ENCODE measurements at places on chromosomes 11 and 22. TPM values are rescaled to one million over a fixed set of nuclear protein-coding genes. Genes with fewer than 3 reads are reported as not detected.

- no peak overlapping the region for H3K27ac ChIP-seq
- H3K36me3 ChIP-seq: no peaks in the 10 kb centered on the region
- DNase-seq: peak; percentile 85
- no peaks in the 10 kb centered on the region for H3K4me1 ChIP-seq
- no peak overlapping the region for H3K4me3 ChIP-seq
- H3K27me3 ChIP-seq: peaks cover 5% of the 10 kb centered on the region
Measured at GRCh38 chr11:70176940-70177689, 26.0 kb upstream of the FADD start.

GRCh38 chr11:94305146-94305545, 766 bp downstream of the IZUMO1R start:
- DNase-seq: no peak
- H3K27ac ChIP-seq: no peak overlapping the region
- no peaks in the 10 kb centered on the region for H3K36me3 ChIP-seq
- H3K4me1 ChIP-seq: no peaks in the 10 kb centered on the region

- peaks cover 2% of the 10 kb centered on the region for H3K36me3 ChIP-seq
- H3K4me3 ChIP-seq: no peak overlapping the region
- DNase-seq: no peak
- no peaks in the 10 kb centered on the region for H3K27me3 ChIP-seq
- H3K27ac ChIP-seq: no peak overlapping the region
- H3K4me1 ChIP-seq: 0 out of 2 replicates have a peak, but pooled peaks cover 5% of the 10 kb centered on the region
Measured at GRCh38 chr11:126305699-126306098, 1.8 kb downstream of the DCPS start.

The CD151 gene
- 179 TPM for total RNA-seq

DNA sequence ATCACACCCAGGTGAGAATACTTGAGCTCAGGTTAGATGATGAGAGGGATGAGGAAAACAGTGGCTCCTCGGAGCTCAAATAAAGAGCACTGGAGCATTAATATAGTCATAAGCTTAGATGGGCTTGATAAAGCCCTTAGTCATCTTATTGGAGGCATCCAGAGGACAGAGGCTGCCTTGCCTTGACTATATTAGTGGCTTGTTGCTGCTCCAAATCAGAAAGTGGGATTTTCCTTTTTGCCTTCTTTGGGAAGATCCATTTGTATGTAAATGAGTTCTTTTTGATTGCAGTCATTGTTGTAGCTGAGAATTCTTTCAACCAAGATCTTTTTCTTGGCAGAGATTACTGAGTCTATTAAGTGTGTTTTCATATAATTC, 18.9 kb downstream of the ADM start:
- no peak overlapping the region for H3K27ac ChIP-seq
- DNase-seq: no peak
- H3K36me3 ChIP-seq: no peaks in the 10 kb centered on the region
- H3K27me3 ChIP-seq: no peaks in the 10 kb centered on the region
- H3K4me3 ChIP-seq: no peak overlapping the region

DNA sequence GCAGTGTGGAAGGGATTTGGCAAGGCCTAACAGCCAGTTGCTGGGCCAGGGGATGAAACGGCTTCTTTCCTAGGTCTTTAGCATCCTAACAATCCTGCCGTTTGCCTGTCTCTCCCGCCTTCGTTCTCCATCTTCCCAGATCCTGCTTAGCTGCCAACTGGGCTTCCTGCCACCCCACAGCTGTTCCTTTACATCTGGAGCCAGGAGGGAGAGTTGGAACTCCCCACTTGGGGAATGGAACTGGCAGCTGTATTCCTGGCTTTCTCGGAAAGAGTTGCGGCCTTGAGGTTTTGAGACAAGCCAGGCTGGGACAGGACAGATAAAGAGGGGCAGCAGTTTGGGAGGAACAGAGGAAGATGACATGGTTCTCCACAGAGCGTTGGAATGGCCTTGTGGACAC, 59.6 kb downstream of the ST3GAL4 start:
- no peaks in the 10 kb centered on the region for H3K27me3 ChIP-seq
- no peak for DNase-seq
- H3K27ac ChIP-seq: no peak overlapping the region
- H3K36me3 ChIP-seq: peaks cover 2% of the 10 kb centered on the region

The SYT8 gene
- 0.06 TPM for total RNA-seq

GRCh38 chr11:3232956-3233355, 739 bp upstream of the MRGPRE start:
- no peak overlapping the region for H3K4me3 ChIP-seq
- H3K27ac ChIP-seq: no peak overlapping the region
- peaks cover 51% of the 10 kb centered on the region for H3K27me3 ChIP-seq

DNA sequence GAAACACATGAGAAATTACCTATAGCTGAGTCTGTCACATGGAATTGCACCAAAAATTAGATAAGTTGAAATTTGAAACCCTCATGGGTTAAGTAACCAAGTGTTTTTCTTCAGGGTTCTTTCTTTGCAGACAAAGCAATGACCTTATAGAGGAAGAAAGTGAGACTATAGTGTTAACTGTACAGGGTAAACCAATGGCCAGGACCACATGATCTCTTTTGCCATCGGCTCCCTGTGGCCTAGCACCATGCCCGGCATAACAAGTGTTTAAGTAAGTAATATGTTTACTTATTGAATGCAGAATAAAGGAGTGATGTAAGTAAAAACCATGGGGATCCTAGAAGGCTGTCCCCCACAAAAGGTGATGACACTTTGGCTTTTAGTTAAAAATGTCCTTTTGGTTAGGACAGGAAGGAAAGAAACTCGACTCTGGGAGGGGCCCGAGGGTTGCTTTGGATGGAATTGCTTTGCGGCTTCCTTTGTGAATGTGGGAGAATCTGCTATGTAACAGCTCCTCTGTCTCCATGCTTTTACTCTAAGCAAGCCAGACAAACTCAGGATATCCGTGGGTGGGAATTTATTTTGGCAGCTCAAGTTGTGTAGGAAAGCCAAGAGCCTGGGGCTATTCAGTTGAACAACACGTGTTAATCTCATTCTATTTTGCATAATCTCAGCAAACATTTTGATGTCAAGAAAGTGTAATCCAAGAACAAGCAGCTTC, 454.7 kb downstream of the INSC start:
- no peaks in the 10 kb centered on the region for H3K27me3 ChIP-seq
- H3K4me3 ChIP-seq: no peak overlapping the region
- peak; percentile 20 for DNase-seq
- no peaks in the 10 kb centered on the region for H3K36me3 ChIP-seq
- no peak overlapping the region for H3K27ac ChIP-seq

DNA sequence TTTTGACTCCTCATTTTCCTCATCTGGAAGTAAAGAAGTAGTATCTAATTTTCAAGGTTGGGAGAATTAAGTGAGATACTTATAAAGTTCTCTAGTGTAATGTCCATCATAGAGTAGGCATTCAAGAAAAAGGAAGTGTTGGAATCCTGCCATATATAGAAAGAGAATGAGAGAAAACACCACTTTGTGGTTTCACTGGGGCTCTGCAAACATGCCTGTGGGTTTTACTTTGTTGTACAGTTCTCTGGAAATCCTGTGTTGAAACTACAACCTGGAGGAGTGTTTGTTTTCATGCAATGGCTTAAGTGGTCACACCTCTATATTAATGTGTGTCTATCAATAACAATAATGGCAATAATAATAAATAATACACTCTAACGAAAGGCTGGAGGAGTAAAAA, 741.7 kb downstream of the NELL1 start:
- H3K36me3 ChIP-seq: no peaks in the 10 kb centered on the region
- H3K27ac ChIP-seq: no peak overlapping the region
- H3K4me3 ChIP-seq: no peak overlapping the region
- no peaks in the 10 kb centered on the region for H3K27me3 ChIP-seq
- H3K4me1 ChIP-seq: no peaks in the 10 kb centered on the region
- no peak for DNase-seq

- no peak for DNase-seq
- no peak overlapping the region for H3K27ac ChIP-seq
- H3K27me3 ChIP-seq: peaks cover 9% of the 10 kb centered on the region
- no peak overlapping the region for H3K4me3 ChIP-seq
- H3K36me3 ChIP-seq: no peaks in the 10 kb centered on the region
Measured at GRCh38 chr11:134333946-134334345, 2.2 kb downstream of the GLB1L2 start.

The KIAA1671 gene
- total RNA-seq: 0.03 TPM

- peaks cover 3% of the 10 kb centered on the region for H3K36me3 ChIP-seq
- no peak for DNase-seq
- no peaks in the 10 kb centered on the region for H3K27me3 ChIP-seq
- no peak overlapping the region for H3K27ac ChIP-seq
Measured at GRCh38 chr22:44005524-44005923, 18.6 kb upstream of the PARVB start.

GRCh38 chr11:100855466-100856067, 168.5 kb downstream of the ARHGAP42 start:
- no peaks in the 10 kb centered on the region for H3K27me3 ChIP-seq
- H3K4me1 ChIP-seq: peaks cover 3% of the 10 kb centered on the region
- H3K27ac ChIP-seq: no peak overlapping the region
- H3K36me3 ChIP-seq: no peaks in the 10 kb centered on the region

The RIMBP3B gene
- total RNA-seq: 0.89 TPM

GRCh38 chr11:70307176-70307575, 36.7 kb downstream of the PPFIA1 start:
- H3K36me3 ChIP-seq: peaks cover 44% of the 10 kb centered on the region
- no peaks in the 10 kb centered on the region for H3K27me3 ChIP-seq
- no peak for DNase-seq
- H3K4me1 ChIP-seq: peaks cover 23% of the 10 kb centered on the region
- H3K4me3 ChIP-seq: no peak overlapping the region
- H3K27ac ChIP-seq: no peak overlapping the region

DNA sequence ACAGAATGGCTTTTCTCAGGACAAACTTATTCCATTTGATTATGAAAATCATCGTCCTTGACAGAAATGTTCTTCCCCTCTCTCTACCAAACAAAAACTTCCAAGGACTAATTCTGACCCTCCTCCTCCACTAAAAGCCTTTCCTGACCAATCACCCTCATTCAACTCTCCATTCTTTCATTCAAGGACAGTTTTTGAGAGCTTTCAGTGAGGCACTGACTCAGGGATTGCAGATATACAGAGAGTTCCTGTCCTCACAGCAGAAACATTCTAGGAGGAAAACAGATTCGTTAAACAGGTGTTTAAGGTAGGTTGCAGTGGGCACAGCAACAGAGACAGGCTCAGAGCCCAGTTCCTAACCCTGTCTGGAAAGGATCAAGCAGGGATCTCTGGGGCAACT, 41.5 kb downstream of the OR4D9 start:
- no peak for DNase-seq
- peaks cover 11% of the 10 kb centered on the region for H3K4me1 ChIP-seq
- H3K36me3 ChIP-seq: no peaks in the 10 kb centered on the region

The OR5P2 gene
- total RNA-seq: 0.16 TPM

DNA sequence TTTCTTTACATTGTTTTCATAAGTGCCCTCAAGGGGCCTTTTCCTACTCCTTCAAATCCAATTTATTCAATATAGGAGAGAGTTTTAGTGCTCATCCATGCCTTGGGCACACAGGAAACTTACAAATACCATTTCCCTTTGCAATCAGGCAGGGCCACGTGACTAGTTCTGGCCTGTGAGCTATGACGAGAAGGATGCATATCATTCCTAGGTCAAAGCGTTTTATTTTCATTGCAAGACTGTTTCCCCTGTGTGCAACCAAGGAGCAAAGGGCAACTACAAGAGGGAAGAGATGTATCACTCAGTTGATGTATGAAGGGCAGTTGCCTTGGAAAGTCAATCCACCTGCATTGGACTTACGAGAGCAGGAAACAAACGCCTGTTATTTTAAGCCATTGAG, 1.9 kb upstream of the TRAF6 start:
- no peak overlapping the region for H3K27ac ChIP-seq
- H3K4me1 ChIP-seq: peaks cover 8% of the 10 kb centered on the region
- H3K27me3 ChIP-seq: 0 out of 2 replicates have a peak, but pooled peaks cover under 1% of the 10 kb centered on the region
- H3K36me3 ChIP-seq: peaks cover 6% of the 10 kb centered on the region

DNA sequence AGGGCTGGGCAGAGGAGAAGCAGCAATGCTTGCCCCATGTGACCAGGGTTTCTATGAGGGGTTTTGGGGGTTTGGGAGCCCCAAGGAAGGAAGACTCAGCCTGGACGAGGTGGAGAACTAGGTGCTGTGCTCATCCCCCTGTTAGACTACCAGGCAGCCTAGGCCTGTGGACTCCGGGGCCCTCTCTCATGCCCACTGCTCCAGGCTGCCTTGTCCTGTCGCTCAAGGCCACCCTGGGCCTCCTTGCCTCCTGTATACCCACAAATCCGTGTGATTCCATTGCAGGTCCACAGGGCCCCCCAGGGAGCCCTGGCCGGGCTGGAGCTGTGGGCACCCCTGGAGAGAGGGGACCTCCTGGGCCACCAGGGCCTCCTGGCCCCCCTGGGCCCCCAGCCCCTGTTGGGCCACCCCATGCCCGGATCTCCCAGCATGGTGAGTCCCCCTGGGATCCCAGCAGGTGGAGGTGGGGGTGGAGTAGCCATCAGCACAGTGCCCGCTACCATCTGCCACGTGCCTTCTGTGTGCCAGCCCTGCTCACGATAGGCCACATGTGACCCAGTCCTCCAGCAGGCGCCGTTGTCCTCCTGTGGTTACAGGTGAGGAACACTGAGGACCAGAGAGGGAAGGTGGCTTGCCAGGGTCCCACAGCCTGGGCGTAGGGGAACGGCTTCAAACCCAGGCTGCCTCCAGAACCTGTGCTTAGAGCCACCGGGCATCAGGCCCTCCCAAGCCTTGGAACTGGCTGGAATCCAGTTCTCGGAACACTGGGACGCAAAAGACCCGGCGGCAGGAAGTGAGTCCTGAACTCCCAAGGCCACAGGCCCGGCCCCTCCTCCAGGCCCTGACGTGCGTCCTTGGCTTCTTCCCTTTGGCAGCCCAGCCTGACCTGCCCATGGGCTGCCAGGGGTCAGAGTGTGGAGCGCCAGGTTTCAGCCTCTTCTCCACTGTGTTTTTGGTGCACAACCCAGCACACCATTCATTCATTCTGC, 26.6 kb downstream of the EMID1 start:
- no peak overlapping the region for H3K27ac ChIP-seq
- H3K4me3 ChIP-seq: no peak overlapping the region
- H3K36me3 ChIP-seq: peaks cover 6% of the 10 kb centered on the region
- no peaks in the 10 kb centered on the region for H3K27me3 ChIP-seq
- no peaks in the 10 kb centered on the region for H3K4me1 ChIP-seq

The MMP13 gene
- total RNA-seq: not detected

- no peak for DNase-seq
- H3K27ac ChIP-seq: no peak overlapping the region
- no peaks in the 10 kb centered on the region for H3K36me3 ChIP-seq
- H3K4me1 ChIP-seq: no peaks in the 10 kb centered on the region
Measured at GRCh38 chr11:1300569-1301187, 8.8 kb downstream of the TOLLIP start.

GRCh38 chr11:78672850-78673620, 98.4 kb upstream of the NARS2 start:
- no peaks in the 10 kb centered on the region for H3K36me3 ChIP-seq
- no peak overlapping the region for H3K4me3 ChIP-seq
- H3K27ac ChIP-seq: no peak overlapping the region
- H3K4me1 ChIP-seq: no peaks in the 10 kb centered on the region

The NCAPH2 gene
- 106 TPM for total RNA-seq

The CST6 gene
- total RNA-seq: not detected

DNA sequence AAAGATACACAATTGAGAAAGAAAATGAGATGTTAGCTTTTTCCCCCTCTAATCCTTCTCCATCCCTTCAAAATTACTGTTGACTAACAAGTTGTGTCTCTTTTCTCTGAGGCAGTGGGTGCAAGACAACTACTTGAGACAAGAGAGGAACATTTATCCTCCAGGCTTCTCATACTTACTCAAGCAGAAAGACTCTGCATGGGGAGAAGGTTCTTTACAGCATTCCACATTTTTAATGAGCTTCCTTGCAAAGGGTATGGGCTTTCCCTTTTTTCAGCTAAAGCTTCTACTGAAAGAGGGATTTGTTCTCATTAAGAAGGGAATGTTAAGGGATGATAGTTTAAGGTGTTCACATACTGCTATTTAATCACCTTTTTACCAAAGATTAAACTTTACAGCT, 47.8 kb downstream of the PAX6 start:
- H3K27me3 ChIP-seq: no peaks in the 10 kb centered on the region
- DNase-seq: no peak
- H3K27ac ChIP-seq: no peak overlapping the region
- H3K36me3 ChIP-seq: no peaks in the 10 kb centered on the region

Data from SJSA1 (cell line).